Large intestine (tissue), 12 donors: ENCODE measurements at places on chromosomes 4 and X. TPM values are rescaled to one million over a fixed set of nuclear protein-coding genes. Genes with fewer than 3 reads are reported as not detected.

DNA sequence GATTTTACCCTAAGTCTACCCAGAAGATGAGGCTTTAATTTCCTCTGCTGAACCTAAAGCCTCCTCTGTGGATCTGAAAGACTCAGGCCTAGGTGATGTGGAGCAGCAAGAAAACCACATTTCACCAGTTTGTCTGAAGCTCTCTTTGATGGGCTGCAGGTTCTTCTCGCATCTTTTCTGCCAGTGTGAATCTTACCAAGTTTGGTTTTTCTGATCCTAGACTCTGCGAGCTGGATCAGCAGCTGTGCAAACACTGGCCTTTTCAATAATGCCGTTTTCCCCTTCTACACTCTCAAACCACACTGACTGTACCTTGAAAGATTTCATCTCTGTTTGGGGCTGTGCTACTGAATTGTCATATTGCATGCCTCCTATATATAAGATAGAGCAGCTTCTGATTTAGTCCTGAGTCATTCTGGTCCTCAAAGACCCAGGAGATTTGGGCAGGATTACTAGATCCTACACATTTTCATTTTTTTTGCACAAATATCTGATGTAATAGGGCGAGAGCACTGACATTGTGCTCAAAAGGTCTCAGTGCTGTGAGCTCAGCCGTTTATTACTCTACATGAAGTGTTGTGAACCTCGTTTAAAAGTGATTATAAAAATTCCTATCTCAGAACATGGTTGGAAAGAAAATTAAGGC lies 133.6 kb upstream of the FAM9C start:
- no peak for DNase-seq

DNA sequence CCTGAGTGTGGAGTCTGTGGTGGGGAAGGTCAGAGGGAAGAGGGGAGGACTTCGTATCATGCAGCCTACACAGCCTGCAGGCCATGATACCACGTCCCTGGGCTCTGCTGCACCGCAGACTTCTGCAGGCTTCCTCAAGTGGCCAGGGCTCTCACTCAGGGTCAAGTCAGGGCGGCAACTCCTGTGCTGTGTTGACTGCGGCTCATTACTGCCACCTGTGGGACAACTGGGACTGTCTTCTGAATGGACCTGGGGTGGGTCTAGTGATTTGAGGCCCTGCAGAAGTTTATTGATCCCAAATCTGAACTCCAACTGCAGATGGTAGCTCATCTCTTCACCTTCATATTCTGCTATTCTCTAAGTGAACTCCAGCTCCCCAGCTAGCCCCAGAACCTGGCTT lies 167.1 kb downstream of the NSUN7 start:
- peak; percentile 44 for DNase-seq

GRCh38 chrX:48101443-48101842 lies 29.0 kb upstream of the SPACA5B start:
- DNase-seq, result peak; percentile 69

- no peak for DNase-seq
Observed at GRCh38 chr4:6032249-6033244, 14.3 kb upstream of the C4orf50 start.

- no peak for DNase-seq
Observed at GRCh38 chr4:16912896-16913295, 14.5 kb upstream of the LDB2 start.

The NPY5R gene
- polyA plus RNA-seq, result 0.22 TPM

GRCh38 chr4:152705903-152706302 lies 26.1 kb upstream of the TMEM154 start:
- DNase-seq, result no peak
